ENCODE measurements at places on chromosomes 3 and 15.

DNA sequence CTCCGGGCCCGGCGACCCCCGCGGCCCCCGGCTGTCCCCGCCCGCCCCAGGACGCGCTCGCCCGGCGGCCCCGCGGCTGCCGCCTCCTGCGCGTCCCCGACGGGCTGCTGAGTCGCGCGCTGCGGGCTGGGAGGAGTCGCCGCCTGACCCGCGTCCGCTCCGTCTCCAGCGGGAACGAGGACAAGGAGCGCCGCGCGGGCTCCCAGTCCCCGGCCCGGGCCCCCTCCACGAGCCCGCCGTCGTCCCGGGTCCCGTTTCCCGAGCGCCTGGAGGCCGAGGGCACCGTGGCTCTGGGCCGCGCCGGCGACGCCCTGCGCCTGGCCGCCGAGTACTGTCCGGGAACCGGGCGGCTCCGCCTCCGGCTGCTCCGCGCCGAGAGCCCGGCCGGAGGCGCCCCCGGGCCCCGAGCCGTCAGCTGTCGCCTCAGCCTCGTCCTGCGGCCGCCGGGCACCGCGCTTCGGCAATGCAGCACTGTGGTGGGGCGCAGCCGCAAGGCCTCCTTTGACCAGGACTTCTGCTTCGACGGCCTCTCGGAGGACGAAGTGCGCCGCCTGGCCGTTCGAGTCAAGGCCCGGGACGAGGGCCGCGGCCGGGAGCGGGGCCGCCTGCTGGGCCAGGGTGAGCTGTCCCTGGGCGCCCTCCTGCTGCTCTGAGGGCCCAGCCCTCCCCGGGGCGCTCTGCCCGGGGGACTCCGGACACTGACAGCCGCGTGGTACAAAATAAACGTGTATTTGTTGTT, 1.5 kb downstream of the C2CD4A start:
- peak; percentile 26 for DNase-seq

GRCh38 chr3:111776827-111777483, 82.1 kb upstream of the PHLDB2 start:
- DNase-seq, result no peak

DNA sequence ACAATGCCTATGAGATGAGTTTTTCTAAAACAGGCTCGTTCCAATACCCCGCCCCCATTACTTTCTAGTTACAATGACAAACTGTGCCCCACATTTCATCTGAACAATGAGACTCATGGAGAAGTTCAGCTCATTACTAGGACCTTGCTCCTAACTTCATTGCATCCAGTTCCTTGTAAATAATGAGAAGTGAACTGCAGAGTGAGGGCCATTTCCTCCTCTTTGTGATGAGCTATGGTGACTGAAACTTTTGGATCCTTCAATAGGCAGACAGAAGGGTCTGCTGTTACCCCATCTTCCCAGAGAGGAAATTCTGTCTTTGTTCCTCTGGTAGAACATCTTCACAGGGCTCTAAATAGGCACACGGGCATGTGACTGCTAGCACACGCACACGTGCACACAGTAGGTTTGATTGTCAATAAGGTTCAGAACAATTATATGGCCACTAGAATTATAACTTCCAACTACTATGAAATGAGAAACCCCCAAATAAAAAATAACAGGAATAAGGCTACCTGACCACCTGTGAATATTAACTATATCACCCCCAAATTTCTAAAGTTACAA, 51.8 kb downstream of the SERP1 start:
- no peak for DNase-seq

- DNase-seq, result no peak
Measured at GRCh38 chr3:176755552-176755951, 441.7 kb downstream of the TBL1XR1 start.

DNA sequence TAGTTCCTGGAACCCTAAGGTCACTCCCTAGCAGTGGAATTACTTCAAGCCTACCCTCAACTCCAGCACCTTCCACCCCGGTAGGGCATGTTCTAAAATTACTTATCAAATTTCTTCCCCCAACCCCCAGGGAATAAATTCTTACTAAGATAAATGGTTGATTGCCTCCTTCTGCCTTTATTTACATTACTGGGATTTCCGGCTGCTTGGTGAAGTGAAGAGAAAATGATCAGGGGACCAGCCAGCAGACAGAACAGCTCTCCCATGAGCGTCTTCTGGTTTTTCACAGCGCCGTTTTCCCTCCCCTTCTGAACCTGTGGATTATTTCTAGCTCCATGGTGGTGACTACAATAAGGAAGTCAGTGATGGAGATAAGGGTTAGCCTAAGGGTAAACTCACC, 521.5 kb upstream of the PPP2R3A start:
- DNase-seq, result no peak

GRCh38 chr15:90087454-90088154, 14.7 kb downstream of the IDH2 start:
- DNase-seq, result no peak

DNA sequence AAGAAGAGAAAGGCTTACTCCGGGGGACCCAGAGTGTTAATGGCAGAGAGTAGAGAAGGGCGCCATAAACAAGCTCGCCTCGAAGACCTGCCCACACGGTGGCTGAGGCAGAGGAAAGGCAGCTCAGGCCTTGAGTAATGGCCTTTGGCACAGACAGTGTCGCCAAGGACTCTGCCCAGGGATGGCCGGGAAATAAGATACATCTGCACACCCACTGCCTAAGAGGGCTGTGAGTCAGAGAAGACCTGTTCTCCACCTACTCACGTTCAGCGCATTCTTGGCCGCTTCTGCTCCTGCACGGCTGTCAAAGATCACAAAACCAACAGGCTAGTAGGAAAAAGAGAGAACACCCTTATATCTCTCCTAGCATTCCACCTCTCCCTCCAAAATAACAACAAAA, 26.2 kb downstream of the RBPMS2 start:
- no peak for DNase-seq

GRCh38 chr3:161818106-161818505, 321.5 kb downstream of the OTOL1 start:
- no peak for DNase-seq

GRCh38 chr15:94238539-94239118, 7.3 kb downstream of the MCTP2 start:
- DNase-seq, result no peak

DNA sequence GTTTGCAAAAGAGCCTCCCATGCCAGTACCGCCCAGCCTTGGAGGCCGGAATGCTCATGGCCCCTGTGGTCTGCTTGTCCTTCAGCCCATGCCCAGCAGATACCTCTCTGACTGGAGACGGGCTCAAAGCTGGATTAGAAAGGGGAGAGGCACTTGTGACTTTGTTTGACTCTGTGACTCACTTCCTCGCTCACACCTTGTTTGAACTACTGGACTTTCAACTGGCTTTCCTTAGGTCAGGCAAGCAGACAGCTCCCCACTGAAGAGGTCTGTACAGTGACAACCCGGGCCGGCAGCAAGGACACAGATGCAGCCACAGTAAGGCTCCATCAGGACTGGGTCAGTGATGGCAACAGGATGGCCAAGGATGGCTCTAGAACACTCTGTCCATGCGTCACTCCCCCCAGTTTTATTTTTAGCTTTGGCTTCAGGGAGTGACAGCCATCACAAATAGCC, 98.6 kb upstream of the ABHD17C start:
- no peak for DNase-seq

DNA sequence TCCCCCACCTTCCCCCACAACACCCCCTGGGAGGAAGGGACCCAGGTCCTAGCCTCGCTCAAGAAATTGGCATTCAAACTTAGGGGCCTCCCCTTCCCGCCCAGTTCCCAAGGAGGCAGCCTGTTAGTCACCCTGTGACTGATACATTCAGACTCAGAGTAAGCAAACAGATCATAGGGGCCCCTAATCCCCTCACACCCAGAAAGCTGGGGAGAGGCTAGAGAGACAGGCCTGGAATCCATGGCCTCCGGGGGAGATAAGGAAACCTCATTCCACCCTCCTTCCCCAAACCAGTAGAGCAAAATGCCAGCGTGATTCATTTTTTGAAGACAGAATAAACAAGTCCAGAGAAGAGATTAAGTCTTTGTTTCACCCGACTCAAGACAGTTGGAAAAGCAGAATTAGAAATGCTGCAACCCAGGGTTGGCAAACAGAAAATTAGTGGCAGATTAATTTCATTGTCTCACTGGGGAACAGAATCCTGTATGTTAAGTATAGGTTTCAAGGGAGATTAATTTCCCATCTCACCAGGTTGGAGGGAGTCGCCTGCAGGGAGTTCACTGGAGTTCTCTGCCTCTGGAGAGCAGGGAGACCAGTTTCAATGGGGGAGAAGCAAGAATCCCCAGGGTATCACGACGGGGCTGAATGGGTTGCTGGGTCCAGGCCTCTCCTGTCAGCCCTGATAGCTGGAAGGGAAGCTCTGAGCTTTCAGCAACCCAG, 268.3 kb downstream of the UACA start:
- no peak for DNase-seq

DNA sequence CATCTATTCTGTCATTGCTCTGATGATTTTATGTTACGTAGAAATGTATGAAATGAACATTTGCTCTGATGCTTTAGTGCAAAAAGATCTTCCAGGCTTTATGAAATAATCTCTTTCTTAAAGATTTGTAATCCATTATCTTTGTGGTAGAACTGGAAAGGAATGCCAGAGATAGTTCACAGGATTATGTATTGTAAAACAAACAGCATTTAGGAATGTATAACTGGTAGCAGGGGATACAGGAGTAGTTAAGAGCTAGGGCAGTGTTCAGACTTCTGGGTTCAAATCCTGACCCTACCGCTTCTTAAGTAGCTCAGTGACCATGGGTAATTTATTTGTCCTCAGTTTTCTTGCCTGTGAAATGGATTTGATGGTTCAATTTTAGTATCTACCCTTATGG, 429.8 kb upstream of the TPM1 start:
- no peak for DNase-seq

GRCh38 chr3:51671734-51672475, 853 bp downstream of the TEX264 start:
- no peak for DNase-seq

DNA sequence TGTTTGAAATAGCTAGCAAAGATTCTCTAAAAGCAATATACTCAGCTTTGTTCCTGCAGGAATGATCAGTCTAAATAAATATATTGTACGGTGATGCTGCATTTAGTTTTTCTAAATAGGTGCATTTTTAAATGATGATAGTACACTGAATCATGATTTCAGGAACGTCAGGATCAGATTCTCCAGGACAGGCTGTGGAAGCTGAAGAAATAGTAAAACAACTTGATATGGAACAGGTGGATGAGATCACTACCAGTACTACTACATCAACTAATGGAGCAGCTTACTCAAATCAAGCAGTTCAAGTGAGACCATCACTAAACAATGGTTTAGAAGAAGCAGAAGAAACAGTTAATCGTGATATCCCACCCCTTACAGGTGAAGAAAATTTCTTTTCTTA, 46.3 kb upstream of the EIF3J start:
- DNase-seq, result no peak

GRCh38 chr15:91737151-91737818, 116.2 kb upstream of the SLCO3A1 start:
- DNase-seq, result no peak

- DNase-seq, result peak; percentile 41
Measured at GRCh38 chr15:73851689-73852088, 21.7 kb upstream of the TBC1D21 start.

DNA sequence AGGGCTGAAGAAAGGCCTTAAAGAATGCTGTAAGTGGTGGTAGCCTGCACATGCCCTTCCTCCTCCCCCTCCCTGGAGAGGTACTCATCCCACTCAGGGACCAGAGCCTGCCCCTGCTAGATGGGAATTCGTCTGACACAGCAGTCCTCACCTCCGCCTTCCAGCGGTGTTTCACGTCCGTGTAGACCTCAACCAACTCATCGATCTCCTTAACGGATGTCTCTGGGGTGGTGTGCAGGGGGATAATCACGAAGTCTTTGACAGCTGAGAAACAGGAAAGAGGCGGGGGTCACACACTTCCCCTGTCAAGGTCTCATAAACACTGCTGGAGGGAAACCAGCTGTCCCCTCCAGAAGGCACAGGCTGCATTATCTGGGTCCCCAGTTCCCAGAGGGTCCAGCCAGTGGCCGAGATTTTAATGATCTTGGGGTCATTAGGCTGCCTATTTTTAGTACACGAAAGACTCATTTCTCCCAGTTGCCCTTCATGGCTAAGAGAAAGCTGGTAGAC, 9.9 kb downstream of the DNASE1L3 start:
- DNase-seq, result no peak

All from stimulated activated CD4-positive, alpha-beta T cell treated with anti-CD3 and anti-CD28 coated beads, Interleukin-4, amount 100 ng/mL, for 48 hours (primary cell).